ENCODE measurements at places on chromosomes 12 and 14.

- ATAC-seq: no peak
Observed at GRCh38 chr14:82251494-82251893, 717.8 kb upstream of the SEL1L start.

GRCh38 chr14:33404054-33404453 lies 465.4 kb downstream of the NPAS3 start:
- ATAC-seq: no peak

- no peak for ATAC-seq
Observed at GRCh38 chr12:51855586-51856428, 7.3 kb upstream of the FIGNL2 start.

GRCh38 chr14:92280554-92281262 lies 42.3 kb upstream of the SLC24A4 start:
- peak; percentile 49 for ATAC-seq

- ATAC-seq: no peak
Observed at GRCh38 chr12:25458047-25458552, 95.0 kb downstream of the LMNTD1 start.

DNA sequence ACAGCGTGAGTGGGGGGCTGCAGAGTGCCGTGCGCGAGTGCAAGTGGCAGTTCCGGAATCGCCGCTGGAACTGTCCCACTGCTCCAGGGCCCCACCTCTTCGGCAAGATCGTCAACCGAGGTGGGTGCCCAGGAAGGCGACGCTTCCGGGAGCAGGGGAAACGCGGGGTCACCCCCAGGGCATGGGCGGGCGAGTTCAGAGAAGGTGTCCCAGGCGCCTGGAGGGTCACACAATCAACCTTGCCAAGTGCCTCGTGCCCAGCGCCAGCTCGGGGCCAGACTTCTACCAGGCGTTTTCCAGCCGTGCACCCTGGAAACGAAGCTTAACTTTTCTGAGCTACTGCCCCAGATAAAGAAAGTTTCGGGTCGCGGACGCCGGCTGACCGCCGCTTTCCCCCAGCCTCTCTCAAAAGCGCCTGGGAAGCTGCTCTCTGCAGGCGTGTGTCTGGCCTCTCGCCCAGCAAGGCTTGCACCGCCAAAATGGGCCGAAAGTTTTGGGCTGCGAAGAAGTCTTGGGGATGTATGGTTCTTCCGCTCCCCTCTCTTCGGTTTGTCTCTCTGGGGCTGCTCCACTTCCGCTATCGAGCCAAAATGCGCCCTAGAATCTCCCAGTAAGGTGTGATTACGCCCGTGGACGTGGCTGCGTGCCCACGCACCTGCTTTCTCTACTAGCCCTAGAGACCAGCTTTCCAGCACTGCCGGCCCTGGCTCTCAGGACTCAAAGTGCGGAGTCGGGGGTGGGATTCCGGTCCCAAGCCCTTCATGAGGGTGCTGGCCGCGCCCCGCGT lies 1.7 kb downstream of the WNT1 start:
- no peak for ATAC-seq

- ATAC-seq: no peak
Observed at GRCh38 chr12:19273482-19274330, 144.2 kb downstream of the PLEKHA5 start.

- no peak for ATAC-seq
Observed at GRCh38 chr12:76340680-76341435, 7.4 kb downstream of the BBS10 start.
